ENCODE measurements at places on chromosomes 2 and 18. TPM values are rescaled to one million over a fixed set of nuclear protein-coding genes. Genes with fewer than 3 reads are reported as not detected.

DNA sequence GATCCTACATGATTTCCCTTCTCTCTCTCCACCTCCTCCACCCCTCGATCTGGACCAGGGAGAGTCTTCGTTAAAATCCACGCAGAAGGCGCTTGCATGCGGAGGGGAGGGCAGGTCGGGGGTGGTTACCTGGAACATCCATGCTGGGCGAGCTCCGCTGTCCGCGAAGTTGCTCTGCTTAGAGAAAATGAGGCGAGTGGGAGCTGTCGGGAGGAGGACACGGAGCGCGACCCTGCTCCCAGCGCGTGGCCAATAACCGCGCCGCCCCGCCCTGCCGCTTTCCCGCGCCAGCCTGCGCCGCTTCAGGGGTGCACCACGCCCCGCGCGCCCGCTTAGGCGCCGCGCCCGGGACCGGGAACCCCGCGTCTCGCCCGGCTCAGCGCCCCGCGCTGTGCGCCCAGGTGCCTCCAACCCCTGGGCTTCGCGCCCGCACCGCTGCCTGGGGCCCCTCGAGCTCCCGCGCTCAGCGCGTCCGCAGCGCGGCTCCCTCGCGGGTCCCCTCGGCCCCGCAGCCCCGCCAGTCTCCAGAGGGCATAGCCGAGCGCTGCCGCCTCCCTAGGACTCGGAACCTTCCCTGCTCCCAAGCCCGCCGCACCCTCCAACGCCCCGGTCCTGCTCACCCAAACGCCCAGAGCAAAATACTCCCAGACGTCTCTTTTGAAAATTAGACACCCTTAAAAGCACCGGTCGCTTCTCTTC, 636 bp downstream of the CBLN2 start:
- peak overlapping the region; percentile 92 for H3K4me3 ChIP-seq
- H3K27me3 ChIP-seq, result peaks cover 89% of the 10 kb centered on the region
- no peak overlapping the region for H3K27ac ChIP-seq
- H3K4me1 ChIP-seq, result peaks cover 7% of the 10 kb centered on the region
- no peak for DNase-seq

GRCh38 chr2:239895116-239895515, 130.0 kb downstream of the NDUFA10 start:
- no peak for DNase-seq
- peaks cover 38% of the 10 kb centered on the region for H3K27me3 ChIP-seq
- H3K4me3 ChIP-seq, result no peak overlapping the region
- no peaks in the 10 kb centered on the region for H3K4me1 ChIP-seq
- H3K27ac ChIP-seq, result no peak overlapping the region
- no peaks in the 10 kb centered on the region for H3K36me3 ChIP-seq

- peaks cover 12% of the 10 kb centered on the region for H3K27me3 ChIP-seq
- H3K4me3 ChIP-seq, result no peak overlapping the region
- no peak for DNase-seq
Measured at GRCh38 chr2:64260817-64261216, 116.6 kb upstream of the PELI1 start.

SETBP1 gene
- total RNA-seq, result 62.7 TPM

DNA sequence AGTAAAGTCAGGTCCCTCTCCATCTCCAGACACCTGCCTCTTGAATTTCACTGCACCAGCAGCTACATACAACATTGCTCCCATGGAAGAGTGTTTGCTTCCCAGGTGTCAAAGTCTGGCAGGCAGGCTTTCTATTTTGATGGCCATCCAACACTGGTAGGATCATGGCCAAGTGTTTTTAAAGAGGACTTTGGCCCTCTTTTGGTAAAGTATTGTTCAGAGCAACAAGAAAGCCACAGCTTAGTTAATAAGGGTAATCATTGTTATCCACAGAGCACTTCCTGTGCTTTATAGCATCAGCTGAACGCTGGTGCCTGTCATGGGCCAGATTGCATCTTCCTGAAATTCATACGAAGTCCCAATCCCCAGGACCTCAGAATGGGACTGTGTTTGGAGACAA, 133.2 kb downstream of the NCK2 start:
- H3K4me1 ChIP-seq, result peaks cover 40% of the 10 kb centered on the region
- H3K27ac ChIP-seq, result no peak overlapping the region
- peaks cover 50% of the 10 kb centered on the region for H3K36me3 ChIP-seq
- no peaks in the 10 kb centered on the region for H3K27me3 ChIP-seq
- no peak overlapping the region for H3K4me3 ChIP-seq

DAW1 gene
- total RNA-seq, result not detected

All from type B pancreatic cell (in vitro differentiated cells).